ENCODE measurements at places on chromosomes 2 and 18.
A peak's percentile ranks its signal among the peaks of the same experiment; 100 is the strongest.

DNA sequence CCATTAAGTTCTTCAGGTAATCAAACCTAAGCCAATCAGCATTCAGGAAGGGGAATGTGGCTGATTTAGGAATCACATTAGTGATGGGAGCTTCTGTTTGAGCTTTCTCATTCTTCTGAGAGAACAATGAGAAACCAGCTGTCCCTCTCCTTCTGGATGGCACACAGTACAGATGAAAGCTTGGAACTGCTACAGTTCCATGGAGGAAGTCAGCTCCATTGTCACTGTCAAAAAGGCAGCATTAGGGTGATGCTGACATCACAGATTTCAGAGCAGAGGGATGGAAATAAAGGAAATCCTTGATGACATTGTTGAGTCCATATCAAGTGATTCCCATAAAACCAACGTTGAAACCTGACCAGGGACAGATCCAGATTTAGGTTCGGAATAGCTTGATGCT is 36.1 kb upstream of the ACYP2 start:
- no peak for DNase-seq

GRCh38 chr18:32346671-32347070 is 124.0 kb downstream of the GAREM1 start:
- no peak for DNase-seq

GRCh38 chr2:46248171-46248570 is 49.0 kb upstream of the EPAS1 start:
- no peak for DNase-seq

- peak; percentile 96 for DNase-seq
Measured at GRCh38 chr2:45650851-45651414, 542 bp upstream of the PRKCE start.

DNA sequence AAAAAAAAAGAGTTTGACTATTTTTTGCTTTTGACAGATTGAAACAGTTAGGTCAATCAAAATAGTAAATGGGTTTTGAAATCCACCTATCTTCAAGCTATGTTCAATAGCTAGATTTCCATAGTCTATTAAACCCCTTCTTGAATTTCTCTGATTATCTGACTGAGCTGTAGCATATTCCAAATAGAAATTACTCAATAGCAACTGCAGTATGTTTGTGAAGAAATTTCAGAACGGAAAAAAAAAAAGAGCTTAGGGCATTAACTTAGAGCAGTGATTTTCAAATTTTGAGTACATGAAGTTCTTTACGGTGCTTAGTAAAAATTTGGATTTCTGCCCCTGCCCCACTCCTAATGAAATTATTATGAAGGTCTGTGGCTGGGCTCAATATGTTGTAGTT is 432.3 kb downstream of the LRP1B start:
- no peak for DNase-seq

DNA sequence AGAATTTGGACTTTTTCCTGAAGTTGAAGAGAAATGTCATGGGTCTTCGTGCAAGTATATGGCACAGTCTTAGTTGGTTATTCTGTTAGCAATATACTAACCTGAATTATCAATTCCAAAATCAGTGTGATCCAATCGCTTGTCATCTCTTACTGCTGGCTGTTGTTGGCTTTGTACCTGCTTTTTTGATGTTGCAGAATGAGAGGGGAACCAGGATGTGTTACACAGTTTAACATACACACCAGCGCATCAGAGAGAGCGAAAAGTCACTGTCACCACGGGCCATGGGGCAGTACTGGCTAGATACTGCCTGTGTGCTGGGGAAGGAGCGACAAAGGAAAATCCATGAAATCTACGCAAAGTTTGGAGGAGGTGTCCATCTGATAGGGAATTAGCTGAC is 59.3 kb upstream of the SPP2 start:
- no peak for DNase-seq

GRCh38 chr2:42124011-42124785 is 45.0 kb upstream of the EML4 start:
- no peak for DNase-seq

DNA sequence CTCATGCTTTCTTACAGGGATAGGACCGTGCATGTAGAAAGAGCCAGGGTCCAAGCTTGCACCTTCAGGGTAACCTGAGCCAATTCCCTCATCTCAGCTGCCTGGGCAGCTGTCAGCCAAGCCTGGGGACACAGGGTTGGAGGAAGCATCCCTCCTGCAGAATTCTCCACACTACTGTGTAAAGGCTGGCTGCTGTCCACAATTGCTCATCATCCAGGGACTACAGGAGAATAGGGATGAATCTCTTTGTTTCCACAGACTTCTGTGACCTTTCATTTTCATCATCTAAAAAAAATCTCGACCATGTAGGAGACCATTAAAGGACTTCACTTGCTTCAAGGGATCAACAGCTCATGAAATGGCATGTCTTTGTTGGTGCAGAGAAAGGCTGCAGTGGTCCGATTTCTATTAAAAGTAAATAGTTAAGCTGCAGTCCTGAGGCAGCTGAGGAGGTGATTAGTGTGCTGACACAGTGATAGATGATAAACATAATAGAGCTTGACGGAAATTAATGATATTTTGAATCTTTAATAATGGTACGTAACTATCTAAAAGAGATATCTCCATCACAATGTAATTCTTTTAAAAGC is 74.4 kb upstream of the COPS8 start:
- DNase-seq, result no peak

DNA sequence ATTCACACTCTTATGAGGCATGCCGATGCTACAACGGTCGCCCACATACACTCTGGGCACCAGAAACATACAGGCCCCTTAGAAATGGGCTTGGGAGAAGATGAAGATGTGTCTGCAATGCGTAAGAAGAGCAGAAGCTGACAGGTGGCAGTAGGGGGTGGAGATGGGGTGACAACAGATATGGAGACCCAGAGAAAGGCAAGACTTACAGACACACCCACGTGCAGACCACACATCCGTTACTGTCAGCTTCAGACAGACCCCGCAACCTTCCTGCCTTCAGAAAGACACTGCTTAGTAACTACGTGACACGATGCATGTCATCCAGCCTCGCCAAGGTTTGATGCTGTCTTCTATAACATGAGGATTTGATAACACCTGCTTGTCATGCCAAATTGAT is 89.5 kb downstream of the ZFP36L2 start:
- no peak for DNase-seq

DNA sequence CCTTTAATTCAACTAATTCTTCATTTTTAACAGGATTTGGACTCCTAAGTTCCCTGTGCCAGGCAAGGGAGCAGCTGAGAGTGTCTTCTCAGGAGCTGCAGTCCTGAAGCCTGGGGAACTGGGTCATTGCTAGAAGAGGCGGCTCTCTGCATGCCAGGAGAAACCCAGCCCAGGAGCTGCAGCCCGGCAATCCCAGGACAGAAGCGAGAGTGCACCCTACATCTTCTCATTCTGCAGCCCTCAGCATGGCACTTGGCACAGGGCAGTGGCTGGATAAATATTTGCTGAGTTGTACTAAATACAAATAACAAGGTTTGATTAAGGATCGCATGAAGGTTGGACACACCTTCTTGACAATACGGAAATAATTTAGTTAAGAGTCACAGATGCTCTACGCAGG is 244.9 kb upstream of the PXDN start:
- DNase-seq, result no peak

GRCh38 chr2:239781454-239781853 is 243.7 kb downstream of the NDUFA10 start:
- DNase-seq, result no peak

- DNase-seq, result no peak
Measured at GRCh38 chr2:212953170-212953920, 198.1 kb downstream of the IKZF2 start.

- no peak for DNase-seq
Measured at GRCh38 chr18:33584548-33585430, 6.8 kb downstream of the ASXL3 start.

DNA sequence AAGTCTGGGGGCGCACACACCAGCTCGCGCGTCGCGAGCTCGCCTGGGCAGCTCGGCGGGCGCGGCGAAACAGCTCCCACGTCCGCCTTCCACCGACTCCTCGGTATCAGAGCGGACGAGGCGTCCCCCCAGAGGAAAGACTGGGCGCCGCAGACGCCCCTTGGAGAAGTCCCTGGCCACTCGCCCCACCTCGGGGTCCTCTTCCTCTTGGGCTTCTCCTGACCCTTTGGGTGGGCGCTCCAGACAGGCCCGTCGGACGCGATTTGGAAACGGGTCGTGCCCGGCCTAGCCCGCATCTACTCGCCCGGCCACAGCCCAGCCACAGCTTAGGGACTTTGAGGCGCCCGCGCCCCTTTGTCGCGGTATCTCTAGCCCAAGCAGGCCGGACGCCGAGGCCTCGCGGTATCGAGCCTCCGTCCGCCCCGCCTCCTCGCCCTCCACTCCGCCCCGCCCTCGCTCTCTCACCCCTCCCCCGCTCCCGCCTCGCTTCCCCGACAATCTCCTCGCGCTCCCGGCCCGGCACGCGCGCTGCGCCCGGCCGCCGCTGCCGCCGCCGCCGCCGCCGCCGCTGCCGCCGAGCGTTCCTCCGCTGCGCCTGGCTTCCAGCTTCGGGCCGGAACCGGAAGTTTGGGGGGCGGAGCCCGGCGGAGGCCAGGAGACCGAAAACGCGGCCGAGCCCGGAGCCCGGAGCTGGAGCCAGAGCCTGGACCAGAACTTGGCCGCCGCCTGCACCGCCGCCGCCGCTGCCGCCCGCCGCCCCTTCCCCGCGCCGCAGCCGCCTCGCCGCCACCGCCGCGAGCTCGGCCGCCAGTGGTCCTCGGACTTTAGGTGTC is 749 bp upstream of the ACVR2A start:
- DNase-seq, result peak; percentile 88

DNA sequence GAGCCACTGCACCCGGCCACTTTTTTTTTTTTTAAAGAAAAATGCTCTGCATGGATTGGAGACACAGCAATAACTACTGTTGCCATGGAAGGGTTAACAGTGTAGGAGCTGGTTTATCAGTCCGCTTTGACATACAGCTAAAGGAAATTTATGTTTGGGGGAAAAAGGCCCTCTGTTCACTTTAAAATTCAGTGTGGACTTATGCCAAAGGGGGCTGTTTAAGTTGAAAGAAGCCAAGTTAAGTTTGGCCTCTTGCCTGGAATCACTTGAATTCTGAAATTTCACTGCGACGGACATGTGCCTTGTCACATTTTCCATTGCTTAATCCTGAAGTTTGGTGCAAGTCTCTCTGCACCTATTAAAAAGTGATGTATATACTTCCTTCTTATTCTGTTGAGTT is 3.1 kb downstream of the KCNE4 start:
- peak; percentile 89 for DNase-seq

DNA sequence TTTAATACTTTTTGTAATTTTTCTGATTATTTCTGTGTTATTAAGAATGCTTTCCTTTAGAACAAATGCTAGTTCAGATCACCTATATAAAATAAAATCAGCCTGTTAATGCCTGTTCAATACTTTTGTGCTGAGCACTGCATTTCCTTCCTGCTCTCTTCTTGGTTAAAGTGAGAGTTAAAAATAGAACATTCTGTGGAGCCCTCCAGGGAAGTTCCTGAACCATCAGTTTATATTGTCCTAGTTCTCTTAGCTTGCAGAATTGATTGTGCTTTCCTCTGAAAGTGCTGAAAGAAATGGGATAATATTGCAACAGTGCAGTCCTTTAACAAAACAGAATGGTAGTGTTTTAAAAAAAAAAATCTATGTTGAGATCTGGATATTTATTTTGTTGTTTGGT is 74.6 kb upstream of the UBXN4 start:
- DNase-seq, result no peak

GRCh38 chr2:60552851-60553494 is 481 bp downstream of the BCL11A start:
- DNase-seq, result no peak

DNA sequence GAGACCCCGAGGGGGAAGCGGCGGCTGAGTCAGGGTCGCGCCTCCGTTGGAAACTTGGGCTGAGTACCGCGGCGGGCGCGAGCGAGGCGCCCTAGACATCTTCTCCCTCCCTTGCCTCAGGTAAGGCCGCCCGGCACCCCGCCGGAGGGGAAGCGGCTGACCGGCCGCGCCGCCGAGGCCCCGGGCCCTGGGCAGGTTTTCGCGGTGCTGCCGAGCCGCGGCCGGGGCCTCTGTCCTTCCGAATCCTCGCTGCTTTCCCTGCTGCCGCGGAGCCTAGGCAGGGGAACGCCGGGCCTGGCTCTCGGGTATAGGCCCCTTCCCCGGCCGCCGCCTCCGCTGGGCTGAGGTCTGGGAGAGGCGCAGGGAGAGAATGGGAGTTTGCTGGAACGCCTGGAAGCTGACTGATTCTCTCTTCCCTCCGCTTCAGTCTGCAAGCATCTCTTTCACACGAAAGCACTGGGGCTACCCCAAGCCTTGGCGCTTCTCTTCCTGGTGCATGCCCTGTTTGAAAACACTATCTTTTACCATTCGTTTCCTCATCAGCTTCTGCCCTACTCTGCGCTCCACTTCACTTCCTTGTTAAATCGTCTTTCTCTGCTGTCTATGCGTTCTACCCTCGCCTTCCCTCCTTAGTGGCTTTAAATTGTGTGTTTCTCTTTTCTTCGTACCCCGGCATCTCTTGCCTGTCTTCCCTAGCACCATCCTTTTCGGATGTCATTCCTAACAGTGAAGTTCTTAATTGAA is 652 bp downstream of the PPM1B start:
- DNase-seq, result peak; percentile 42

GRCh38 chr18:50695431-50696176 is 124.2 kb downstream of the MRO start:
- DNase-seq, result no peak

- no peak for DNase-seq
Measured at GRCh38 chr2:141925511-141925910, 205.3 kb downstream of the LRP1B start.

DNA sequence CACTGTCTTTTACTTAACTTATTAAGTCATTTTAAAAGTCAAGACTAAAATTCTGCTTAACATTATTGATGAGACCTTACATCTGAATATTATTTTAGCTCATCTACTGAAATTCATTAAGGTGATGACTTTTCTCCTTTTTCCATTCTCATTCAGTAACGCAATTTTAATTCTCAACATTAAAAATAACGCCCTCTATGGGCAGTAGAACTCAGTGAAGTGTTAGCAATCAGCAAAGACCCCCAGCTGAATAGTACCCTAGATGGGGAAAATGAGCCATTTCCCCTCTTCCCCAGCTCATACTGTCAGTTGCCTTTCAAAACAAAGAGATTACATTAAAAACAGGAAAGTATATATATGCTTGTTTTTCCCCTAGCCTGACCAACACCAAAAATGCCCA is 203.3 kb downstream of the NR4A2 start:
- DNase-seq, result no peak

DNA sequence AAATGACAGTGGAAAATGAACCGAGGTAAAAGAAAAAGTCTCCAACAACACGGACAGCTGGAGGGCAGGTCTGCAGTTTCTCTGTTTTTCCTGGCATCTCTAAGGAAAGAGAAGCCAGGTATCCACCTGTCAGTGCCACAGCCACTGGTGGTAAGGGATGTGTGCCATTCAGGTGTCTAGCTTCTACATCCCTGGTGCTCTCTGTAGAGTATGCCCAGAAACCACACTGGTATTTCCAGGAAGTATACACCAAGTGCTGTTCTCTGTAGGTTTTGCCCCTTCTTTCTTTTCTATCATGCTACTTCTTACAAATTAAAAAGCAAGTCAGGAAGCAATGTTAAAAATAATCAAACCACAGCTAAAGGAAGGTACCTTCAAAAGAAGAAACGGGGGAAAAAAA is 7.6 kb upstream of the AGFG1 start:
- DNase-seq, result no peak
